ENCODE measurements at places on chromosomes 13 and 19.

DNA sequence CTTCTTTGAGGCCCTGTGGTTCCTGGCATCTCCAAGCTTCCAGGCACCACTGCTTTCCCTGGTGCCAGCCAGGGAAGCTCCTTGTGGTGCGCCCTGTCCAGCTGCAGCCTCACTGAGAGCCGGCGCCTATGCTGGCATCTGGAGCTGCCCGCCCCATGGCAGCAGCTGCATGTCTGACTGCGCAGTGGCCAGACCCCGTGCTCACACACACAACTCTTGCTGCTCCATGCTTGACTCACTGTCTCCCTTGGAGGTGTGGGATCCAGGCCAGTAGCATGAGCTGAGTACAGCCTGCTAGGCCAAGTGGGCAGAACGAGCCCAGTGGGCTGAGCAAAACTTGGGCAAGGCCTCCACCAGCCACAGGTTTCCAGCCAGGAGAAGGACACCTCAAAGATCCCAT is 11.5 kb upstream of the SUPT20H start:
- DNase-seq = no peak

DNA sequence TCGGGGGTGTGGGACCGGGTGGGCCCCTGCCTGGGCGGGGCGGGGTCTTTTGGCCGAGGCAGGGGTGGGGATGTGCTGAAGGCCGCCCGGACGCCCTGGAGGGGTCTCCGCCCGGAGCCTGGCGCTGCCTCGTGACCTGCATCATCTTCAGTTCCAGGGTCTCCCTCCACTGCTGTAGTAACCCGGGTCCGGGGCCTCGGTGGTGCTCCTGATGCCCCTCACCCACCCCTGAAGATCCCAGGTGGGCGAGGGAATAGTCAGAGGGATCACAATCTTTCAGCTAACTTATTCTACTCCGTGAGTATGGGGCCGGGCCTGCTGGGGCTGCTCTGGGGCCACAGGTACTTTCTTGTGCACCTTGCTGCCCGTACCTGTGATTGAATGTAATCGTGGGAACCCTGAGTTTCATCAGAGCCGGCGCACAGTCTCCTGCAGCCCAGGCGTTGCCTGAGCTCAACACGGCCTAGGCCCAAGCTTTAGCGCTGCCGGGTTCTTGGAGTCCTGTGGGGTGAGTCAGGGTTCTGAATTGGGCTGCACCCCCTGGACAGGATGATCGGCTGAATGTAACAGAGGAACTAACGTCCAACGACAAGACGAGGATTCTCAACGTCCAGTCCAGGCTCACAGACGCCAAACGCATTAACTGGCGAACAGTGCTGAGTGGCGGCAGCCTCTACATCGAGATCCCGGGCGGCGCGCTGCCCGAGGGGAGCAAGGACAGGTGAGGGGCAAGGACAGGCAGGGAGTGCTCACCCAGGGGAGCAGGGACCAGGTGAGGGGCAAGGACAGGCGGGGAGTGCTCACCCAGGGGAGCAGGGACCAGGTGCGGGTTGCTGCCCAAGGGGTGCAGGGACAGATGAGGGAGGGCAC is 10.5 kb downstream of the PEAK3 start:
- peak; percentile 46 for DNase-seq

DNA sequence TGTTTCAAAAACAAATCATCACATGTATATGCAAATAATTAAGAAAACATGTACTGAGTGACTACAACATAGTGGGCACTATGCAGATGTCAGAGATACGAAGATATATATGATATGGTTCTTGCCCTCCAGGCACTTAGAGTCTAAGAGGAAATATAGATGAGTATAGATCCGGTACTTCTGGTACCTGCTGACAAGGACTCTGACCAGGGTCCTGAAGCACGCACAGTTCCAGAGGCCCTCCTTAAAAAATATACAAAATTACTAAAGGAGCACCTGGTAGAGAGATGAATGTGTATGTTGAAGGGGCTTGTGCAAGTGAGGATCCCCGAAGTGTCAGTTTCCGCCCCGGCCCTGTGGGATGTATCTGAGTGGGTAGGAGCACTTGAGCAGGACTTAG is 31.3 kb downstream of the MTUS2 start:
- no peak for DNase-seq

- no peak for DNase-seq
These were observed 396.9 kb downstream of the KCTD12 start for GRCh38 chr13:76489274-76489673.

DNA sequence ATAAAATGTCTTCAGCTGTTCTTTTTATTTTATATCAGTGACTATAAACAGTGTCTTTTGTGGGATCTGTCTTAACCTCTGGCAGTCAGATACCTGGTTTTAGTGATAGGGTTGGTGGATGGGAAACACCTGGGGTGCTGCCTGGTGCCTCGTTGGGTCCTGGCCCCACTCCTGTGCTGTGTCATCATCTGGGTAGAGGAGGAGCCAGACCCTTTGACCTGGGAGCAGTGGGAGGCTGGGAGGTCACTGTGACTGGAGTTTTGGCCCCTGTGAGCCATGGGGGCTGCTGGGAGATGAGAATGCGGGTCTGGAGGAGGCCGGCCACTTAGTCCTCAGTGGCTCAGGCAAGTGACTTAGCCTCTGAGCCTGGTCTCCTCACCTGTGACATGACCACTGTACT is 29.4 kb downstream of the TDRD12 start:
- no peak for DNase-seq

GRCh38 chr19:7480222-7480969 is 8.4 kb downstream of the PEX11G start:
- no peak for DNase-seq

DNA sequence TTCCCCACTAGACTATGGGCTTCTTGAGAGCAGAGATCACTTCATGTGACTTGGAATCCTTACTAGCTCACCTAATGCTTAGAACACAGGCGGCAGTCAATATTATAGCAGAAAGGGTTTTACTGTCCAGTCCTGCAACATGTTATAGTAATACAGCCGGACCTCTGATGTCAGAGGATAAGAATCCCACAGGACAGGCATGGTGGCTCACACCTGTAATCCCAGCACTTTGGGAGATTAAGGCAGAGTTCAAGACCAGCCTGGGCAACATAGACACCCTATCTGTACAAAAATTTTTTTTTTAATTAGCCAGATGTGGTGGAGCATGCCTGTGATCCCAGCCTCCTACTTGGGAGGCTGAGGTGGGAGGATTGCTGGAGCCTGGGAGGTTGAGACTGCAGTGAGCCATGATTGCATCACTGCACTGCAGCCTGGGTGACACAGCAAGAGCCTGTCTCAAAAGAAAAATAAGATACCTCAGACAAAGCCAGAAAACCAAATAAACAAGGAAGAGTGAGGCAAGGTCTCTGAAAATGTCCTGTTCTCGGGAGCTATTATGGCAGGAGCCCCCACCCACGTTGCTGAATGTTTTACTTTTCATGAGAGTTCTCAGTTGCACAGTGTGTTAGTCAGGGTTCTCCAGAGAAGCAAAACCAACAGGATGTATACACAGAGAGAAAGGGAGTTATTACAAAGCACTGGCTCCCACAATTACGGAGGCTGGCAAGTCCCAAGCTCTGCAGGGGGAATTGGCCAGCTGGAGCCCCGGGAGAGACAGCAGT is 100.8 kb downstream of the UBL3 start:
- no peak for DNase-seq

GRCh38 chr19:13742756-13743155 is 21.6 kb upstream of the MRI1 start:
- no peak for DNase-seq

DNA sequence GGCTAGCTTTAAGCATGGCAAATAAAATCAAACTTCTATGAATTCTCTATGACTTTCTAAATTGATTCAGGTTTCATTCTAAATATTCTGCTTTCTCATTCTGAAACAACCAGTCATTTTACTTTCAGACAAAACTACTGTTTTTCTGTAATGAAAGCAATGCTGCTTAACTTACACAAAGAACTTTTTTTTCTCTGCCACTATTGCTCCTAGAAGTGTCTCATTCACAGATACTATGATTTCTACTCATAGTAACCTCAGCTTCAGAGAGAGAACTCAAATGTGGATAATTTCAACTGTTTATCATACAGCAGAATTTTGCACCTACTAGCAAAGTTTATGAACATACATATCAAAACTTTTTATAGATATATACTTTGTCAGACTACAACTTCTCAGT is 724.6 kb downstream of the SLITRK5 start:
- DNase-seq = no peak

DNA sequence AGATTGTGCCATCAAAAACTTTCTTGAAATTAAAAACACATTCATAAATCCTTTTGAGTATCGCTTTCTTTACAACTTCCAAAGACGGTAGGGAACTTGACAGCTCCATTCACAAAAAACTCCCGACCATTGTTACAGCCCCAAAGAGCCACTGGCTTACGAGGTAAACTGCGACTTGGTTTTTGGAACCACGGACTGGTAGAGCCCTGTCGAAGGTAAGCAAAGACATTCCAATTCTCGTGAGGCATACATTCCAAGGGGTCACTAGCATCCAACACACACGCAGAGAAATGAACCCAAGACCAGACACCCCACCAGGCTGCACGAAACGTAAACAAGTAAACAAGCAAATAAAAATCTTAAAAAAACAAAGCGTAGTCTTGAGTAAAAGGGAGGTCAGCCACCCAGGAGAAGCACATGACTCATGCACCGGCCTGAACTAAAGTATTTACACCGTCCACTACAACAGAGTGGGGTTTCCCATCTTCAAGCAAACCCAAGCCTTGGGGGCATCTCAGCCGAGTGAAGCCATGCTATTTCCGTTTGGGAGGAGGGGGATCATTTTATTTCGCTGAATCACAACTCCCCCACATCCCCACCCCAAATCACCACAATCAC is 1.4 kb downstream of the BRD4 start:
- no peak for DNase-seq

- DNase-seq = no peak
These were observed at the start of gene PGLYRP1 for GRCh38 chr19:46022431-46023310. Gene PGLYRP1 (minus strand): TSS chr19:46023053. CDS start chr19:46023021, 32 bp downstream.

DNA sequence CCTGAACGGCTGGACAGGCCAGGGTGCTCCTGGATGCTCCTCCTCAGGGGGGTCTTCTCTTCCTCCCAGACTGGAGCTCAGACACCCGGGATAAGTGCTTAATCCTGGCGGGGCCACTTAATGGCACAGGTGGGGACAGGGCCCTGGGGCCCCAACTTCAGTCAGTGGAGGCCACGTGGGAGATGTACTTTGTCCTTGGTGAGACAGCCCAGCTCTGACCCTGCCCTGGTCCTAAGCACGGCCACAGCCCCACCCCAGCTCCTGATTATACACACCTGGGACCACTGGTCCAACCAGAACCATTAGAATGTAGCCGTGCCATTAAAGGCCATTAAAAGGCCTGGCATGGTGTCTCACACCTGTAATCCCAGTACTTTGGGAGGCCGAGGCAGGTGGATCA is 7.8 kb downstream of the PPP1R14A start:
- no peak for DNase-seq

GRCh38 chr19:16034958-16035560 is 41.2 kb upstream of the TPM4 start:
- no peak for DNase-seq

DNA sequence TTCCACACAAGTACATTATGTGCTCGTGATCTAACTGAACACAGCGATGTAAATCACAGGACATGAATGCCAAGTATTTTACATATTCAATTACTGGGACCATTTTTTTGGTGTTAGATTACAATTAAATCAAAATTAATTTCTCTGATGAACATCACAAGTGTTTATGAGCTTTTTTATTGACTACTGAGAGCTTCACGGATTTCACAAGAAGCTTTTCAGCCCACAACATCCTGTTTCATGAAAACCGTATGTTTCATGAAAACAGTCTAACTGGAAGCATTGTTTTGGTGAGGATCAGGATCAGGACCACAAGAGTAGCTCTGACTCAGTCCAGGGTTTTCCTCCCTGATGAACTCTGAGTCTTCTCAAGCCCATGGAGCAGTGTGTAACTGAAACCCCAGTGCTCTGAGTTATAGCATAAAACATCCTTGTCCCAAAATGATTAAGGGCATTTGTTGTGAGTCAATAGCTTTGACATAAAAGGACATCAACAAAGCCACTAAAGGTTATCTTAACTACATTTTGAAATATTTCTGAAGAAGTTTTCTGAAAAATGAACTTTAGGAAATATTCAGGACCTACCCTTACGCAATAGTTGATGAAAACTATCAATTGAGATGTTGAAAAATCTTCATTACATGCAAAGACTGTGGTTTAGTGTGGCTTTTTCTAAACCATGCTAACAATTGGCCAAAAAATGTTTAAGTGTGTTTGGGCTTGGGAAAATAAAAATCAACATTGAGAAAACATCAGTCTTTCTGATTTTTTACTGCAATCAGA is 49.3 kb downstream of the UFM1 start:
- DNase-seq = no peak

DNA sequence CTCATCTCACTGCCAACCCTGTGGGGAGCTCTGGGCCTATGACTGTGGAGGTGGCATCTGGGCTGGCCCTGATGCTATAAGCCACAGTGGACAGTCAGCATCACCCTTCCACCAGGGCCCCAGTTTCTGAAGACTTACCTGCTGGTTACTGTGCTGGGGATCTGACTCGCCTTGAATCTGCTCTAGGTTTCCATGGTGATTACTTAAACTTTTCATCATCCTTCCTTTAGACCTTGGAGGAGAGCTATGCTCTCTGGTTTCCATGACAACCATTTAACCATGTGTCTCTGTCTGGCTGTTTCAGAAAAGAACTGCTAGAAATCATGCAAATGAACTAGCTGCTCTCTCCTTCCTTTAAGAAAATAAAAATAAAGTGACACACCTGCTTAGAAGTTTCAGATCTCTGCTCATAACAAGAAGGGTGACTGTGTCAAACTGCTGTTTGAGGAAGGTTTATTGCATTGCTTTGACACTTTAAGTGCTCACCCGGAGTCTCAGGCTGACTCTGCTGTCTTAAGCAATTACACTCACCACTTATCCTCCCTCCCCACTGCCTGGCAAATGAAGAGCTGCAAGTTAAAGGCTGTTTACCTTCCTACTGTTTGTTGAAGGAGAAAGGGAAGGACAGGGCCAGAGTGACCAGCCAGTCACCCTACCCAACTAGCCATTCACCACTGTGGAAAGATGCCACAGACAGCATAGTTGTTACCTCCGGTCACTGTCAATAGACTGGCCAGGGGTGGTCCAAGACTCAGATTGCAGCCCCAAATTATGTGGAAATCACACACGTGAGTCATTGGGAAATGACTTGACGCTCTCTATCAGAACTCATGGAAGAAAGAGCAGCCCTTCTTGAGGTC is 87.6 kb downstream of the HSPH1 start:
- no peak for DNase-seq

- no peak for DNase-seq
These were observed 407 bp upstream of the ZNF550 start for GRCh38 chr19:57560049-57560491.

- DNase-seq = peak; percentile 76
These were observed at the start of gene ZNF285 for GRCh38 chr19:44401139-44402115. Gene ZNF285 (minus strand): TSS chr19:44401608. CDS start chr19:44397213, 4,395 bp downstream.

DNA sequence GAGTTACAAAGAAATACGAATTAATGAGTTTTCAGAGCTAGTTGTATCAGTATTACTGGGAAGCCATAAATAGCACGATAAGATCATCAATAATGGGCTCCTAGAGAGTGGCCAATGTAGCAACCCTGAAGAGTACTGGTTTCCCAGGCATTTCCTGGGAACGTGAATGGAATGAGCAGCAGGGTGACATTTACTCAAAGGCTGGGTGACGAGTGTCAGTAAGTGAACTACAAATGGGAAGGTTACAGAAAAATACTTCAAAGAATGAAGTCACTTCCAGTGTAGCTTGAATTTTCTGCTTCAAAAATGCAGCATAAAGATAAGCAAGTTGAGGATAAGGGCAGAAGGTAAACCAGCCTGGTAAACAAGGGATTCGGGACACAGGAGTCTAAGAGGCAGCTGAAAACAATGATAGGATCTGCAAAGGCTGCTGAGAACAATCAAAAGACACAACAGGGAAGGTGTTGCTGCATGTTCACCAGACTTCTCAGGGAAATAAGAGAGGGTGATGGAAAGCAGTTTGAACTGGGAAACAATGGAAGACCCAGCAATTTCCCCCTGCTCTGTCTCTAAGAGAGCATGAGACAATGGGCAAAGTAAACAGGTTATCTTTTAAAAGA is 48.6 kb upstream of the POSTN start:
- no peak for DNase-seq
